ENCODE measurements at places on chromosomes 1 and 21.

- no peak for DNase-seq
These were observed 28.4 kb downstream of the WDR26 start for GRCh38 chr1:224406216-224406615.

GRCh38 chr21:39099859-39100258, 83.4 kb downstream of the PSMG1 start:
- no peak for DNase-seq

DNA sequence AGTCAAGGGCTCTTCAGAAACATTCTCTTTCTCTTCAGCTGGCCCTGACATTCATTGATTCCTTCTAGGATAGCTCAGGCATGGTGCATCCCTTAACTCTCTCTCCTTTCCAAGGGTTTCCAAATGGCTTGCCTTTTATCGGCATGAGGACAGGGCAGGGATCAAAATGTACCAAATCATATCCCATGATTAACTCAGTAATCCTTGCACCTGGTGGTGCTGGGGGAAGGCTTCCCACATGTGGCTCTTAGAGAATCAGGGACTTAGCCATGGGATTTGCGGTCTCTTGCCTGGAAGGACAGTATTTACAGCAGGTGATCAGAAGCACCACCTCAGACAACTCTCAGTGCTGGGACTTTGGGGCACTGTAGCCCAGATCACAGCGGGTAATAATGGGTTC, 46.2 kb upstream of the EDEM3 start:
- DNase-seq: no peak

GRCh38 chr1:51294566-51295184, 35.7 kb downstream of the TTC39A start:
- DNase-seq: no peak

DNA sequence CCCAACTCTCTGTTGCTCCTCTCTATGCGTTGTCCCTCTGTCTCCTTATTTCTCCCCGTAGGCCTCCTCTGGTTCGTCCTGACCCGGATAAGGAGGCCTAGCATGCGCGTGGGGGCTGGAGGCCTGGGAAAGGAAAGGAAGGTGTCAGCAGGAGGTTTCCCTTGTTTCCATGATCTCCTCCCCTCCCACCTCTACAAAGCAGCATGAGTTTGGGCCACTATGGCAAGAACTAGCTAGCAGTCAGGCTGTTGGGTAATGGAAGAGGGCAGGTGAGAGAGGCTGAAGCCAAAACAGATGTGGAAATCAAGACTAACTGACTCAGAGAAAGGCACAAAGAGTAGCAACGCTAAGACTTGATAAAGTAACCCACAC, 687 bp upstream of the SEMA6C start:
- DNase-seq: no peak

Measured in T-helper 22 cell (primary cell).